Keratinocyte (primary cell): ENCODE measurements at places on chromosomes 6 and 20.
A peak's percentile ranks its signal among the peaks of the same experiment; 100 is the strongest.

DNA sequence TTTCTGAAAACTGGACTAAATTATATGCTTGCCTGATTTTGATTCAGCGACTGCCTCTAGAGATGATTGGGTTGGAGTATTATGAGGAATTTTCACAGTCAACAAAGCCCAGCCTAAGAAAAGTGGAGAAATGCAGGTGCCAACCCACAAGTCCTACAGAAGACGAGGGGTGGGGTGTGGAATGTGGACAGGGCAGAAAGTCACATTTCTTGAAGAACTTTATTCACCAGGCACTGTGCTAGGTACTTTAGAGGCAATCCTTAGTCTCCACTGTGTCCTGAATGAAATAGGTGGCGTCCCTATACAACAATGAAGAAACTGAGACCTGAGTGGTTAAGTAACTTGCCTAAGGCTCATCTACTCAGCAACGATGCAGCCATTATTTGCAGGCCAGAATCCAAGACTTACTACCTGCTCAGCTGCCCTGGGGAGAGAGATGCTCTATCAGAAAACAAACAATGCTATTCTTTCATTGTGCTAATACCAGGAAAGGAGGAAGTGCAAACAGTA lies 106.3 kb downstream of the RNF144B start:
- no peak for DNase-seq

- DNase-seq: no peak
Observed at GRCh38 chr6:44407951-44408670, 20.6 kb downstream of the CDC5L start.

GRCh38 chr20:58306421-58307261 lies 2.9 kb upstream of the RAB22A start:
- no peak for DNase-seq

GRCh38 chr6:13296536-13296997 lies 31.8 kb downstream of the TBC1D7 start:
- no peak for DNase-seq

DNA sequence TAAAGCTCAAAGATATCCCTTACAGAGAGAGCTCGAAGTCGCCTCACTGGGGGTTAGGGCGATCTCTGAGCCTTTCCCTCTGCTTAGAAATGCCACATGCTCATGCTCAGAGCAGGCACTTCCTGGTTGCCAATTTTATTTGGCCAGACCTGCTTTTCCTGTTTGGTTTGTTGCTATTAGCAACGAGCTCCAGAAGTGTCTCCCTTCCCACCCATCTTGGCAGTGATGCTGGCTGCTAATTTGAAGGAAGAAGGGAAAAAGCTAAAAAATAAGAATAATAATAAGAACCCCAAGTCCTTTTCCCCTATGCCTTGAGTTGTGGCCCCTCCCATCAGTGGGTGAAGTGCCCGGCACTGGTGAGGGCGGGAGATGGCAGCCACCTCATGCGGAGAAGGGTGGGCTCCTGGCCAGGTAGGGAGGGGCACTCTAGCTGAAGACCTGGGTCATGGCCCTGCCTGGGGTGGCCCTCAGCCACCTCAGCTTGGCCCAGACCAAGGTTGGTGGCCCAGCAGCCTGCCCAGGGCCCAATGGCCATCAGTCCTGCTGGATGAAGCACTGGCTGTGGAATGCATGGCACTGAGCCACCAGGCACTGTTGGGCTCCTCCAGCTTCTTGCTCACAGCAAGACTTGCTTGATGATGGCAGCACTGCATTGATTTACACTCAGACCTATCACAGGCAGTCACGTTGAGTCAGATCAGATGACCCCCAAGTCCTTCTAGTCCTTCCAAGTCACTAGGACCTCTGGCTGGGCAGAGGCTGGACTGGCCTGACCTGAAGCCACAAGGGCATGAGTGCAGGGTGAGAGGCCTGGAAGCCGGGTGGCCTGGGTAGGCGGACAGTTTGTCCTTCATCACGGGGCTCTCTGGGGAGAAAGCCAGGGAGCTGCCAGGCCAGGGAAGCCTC lies 79.0 kb downstream of the SYNJ2 start:
- peak; percentile 54 for DNase-seq

DNA sequence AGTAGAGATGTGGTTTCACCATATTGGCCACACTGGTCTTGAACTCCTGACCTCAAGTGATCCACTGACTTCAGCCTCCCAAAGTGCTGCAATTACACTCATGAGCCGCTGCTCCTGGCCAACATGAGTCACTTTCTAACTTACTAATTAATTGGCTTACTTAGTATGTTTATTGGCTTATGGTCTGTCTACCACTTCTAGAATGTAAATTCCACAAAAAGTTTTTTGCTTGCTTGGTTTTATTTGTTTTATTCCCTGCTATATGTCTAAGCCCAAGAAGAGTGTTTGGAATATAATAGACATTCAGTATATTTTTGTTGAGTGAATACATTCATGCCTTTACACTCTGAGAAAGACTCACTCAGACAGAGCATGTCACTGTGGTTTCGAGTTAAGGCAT lies 86.0 kb downstream of the SAMD3 start:
- DNase-seq: no peak

- DNase-seq: no peak
Observed at GRCh38 chr6:111533087-111533784, 50.2 kb upstream of the REV3L start.

DNA sequence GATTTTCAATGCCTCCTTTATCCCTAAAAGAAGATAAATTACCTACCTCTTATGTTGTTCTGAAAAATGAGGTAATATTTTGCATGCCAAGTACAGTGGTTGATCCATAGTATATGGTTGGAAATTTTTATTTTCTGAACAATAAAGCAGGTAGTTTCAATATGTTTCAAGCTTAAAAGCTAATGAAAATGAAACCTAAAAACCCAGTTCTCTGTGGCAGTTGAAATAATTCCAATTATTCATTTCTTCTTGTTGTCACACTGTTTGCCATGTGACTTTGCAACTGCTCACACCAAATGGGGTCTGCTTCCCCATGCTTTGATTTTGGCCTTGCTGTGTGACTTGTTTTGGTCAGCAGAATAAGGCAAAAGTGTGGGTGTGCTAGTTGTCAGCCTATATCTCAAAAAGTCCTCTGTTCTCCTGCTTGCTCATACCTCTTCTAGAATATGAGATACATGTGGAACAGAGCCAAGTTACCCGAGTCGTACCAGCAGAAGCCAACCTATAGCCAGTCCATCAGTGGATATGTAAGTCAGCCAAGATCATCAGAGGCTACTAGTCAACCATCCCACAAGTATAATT lies 197.2 kb upstream of the THEMIS start:
- DNase-seq: no peak

- DNase-seq: no peak
Observed at GRCh38 chr20:49446808-49447207, 35.7 kb downstream of the KCNB1 start.

GRCh38 chr20:50392138-50392866 lies 117.9 kb upstream of the PTPN1 start:
- no peak for DNase-seq

- no peak for DNase-seq
Observed at GRCh38 chr20:36487069-36487468, 54.2 kb upstream of the MYL9 start.

- DNase-seq: no peak
Observed at GRCh38 chr6:3542032-3542640, 85.3 kb upstream of the SLC22A23 start.

DNA sequence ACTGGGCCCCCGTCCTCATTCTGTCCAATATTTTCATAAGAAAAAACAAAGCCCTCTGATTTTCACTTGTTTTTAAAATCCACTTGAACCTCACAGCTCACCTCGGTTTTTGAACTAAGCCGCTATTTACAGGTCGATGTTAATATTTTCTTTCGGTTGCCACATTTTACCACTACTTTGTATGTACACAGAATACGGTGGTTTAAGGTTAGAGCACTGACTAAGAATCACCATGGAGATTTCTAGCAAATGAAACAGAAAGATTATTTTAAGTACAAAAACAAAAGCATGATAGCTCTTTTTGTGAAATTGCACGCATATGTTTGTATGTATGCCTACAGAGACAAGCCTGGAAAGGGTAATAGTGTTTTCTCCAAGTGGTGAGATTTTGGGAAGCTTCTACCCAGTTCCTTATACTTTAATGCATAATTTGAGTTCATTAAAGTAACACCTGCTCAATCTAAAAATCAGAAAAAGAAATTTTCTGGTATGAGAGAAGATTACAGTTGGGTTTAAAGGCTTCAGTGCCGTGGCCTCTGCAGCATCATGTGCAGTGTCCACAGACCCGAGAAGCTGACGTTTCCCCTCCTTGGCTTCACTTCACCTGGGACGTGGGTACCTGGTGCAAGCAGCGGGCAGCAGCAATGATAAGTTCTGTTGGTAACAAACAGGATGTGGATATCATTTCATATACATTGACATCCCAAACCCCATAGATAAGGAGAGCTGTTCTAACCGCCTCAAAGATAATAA lies 144.0 kb downstream of the UST start:
- DNase-seq: no peak

- no peak for DNase-seq
Observed at GRCh38 chr6:340991-341827, 48.9 kb downstream of the DUSP22 start.

DNA sequence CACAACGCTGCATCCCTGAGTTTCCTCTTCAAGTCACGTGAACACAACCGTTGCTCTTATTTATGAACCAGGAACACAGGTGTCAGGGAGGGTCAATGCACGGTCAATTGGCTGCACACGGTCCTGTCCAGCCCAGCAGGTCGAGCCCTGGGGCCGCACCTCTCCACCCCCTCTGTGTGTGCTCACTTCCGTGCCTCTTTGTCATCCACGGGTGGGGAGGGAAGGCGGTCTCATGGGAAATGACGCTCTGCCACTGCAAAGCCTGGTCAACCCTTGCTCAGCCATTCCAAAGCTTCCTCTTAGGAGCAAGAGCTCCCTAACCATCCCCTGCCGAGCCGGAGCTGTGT lies 38.7 kb downstream of the DACT2 start:
- no peak for DNase-seq

- no peak for DNase-seq
Observed at GRCh38 chr6:87738000-87738399, 36.0 kb upstream of the AKIRIN2 start.

DNA sequence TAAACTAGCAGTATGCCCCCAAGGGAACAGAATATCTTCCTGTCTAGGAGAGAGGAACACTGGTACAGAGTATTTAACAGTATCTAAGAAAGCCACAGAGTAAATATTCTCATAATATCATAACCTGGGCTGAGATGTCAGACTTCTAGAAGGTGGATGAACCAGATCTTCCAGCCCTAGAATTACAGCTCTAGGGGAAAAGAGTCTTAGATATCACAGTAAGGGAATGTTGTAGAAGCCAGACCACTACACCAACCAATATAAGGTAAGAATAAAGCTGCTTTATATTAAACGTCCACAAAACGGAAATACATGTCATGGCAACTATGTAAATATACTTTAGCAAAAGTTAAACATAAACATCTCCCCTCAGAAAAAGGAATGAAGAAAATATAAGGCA lies 12.4 kb downstream of the SERINC1 start:
- no peak for DNase-seq

DNA sequence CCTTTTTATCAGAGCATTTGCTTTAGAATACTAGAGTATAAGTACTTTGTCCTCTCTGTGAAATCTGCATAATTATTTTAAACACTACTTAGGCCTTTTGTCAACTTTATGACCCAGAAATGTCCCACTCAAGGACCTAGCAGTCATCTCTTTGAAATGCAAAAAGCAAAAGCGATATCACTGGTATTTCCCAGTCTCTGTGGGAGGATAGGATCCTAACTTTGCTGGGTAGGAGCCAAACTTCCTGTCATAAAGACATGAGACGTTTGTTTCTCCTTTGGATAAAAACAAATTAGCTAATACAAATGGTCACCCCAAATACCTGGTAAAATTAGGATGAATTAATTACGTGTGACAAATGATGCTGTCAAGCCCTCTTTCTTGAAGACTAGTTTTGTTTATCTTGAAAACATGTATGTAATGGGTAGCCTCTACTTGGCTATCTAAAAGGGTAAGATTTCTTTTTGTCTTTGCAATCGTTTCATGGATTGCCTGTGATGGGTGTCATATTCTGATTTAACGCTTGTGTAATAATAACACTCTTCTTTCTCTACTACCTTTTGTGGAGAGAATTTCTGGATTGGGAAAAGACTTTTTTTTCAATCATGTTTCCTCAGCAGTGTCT lies 36.2 kb downstream of the DCDC2 start:
- DNase-seq: no peak

- no peak for DNase-seq
Observed at GRCh38 chr6:154815938-154816820, 83.0 kb downstream of the SCAF8 start.

- no peak for DNase-seq
Observed at GRCh38 chr20:5495939-5496338, 179.2 kb upstream of the PROKR2 start.

DNA sequence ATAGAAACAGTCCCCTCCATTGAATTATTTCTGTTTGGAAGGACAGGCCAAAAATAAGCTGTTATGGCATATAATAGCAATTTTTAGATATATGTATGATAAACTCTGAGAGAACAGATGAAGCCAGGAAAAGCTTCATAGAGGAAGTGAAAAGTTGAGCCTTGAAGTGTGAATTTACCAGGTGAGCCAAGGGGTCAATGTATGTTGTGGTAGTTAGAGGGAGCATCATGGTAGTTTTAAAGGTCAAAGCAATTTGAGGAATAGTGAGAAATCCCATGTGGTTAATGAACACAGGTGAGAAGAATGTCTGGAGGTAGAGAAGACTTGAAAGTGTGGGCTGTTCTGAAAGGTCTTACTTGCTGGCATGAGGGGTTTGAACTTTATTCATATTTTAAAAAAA lies 47.0 kb downstream of the COL19A1 start:
- DNase-seq: no peak

GRCh38 chr6:35731736-35732532 lies 4.9 kb upstream of the ARMC12 start:
- peak; percentile 59 for DNase-seq

- DNase-seq: no peak
Observed at GRCh38 chr6:146670161-146670560, 71.4 kb downstream of the ADGB start.

DNA sequence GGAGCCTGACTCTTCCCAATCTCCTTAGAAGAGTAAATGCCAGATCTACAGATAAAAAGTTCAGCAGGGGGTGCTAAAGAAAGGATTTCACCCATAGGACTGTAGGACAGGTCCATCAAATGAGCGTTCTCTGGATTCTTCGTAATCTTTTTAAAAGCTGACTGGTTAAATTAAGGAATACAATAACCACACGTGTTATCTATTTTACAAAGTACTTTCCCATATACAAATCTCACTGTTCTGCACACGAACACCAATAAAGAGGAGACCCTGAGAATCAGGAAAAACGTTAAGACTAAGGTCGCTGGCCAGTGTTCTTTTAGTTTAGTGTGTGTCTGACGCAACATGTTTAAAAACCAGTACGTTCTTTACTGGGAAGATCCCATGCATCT lies 542 bp downstream of the TUBE1 start:
- peak; percentile 17 for DNase-seq

DNA sequence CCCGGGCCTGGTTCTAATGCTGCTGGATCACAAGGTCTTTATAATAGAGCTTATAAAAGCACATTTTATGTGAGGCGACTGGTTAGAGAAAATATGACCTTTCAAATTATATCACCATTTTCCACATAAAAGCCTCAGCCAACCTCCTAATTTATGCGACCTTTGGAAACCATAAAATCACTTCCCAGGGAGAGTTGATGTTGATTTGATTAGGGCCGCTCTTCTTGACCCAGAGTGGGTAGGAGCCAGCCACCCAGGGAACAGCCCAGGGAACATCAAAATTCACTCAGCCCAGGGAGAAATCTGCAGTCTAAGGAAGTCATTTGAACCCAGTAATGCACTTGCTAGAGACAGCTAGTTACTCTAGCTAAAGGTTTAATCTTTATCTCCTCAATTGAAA lies 79.8 kb upstream of the TENT5A start:
- no peak for DNase-seq
